ENCODE measurements at places on chromosomes 2 and 18.

- DNase-seq: no peak
These were observed 1042.2 kb upstream of the CNTNAP5 start for GRCh38 chr2:122982936-122983335.

- DNase-seq: no peak
These were observed 159.4 kb downstream of the UBE2E3 start for GRCh38 chr2:181139831-181140230.

DNA sequence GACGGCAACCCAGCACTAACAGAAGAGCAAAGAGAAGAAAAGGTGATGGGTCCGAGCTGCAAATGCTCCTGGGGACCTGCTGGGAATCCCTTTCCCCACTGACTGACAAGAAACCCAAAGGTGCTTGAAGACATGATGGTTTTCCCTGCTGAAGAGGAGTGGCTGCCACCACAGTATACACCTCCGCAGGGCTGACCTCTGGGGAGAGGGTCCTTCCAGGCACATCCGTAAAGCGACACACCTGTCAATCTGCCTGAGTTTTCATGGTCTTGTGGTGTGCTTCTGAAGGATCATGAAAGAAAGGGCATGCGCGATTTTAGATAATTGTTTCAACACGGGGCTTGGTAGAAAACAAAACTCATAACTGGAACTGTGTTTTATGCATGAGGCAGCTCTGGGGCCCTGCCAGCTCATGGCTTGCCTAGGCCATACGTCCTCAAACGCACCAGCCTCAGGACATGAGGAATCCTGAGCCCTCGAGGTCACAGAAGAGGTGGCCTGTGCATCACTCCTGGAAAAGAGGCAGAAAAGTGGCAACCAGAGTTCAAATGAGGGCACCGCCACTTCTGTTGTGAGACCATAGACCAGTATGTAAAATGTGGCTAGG is 51.8 kb downstream of the SERTAD2 start:
- DNase-seq: no peak

DNA sequence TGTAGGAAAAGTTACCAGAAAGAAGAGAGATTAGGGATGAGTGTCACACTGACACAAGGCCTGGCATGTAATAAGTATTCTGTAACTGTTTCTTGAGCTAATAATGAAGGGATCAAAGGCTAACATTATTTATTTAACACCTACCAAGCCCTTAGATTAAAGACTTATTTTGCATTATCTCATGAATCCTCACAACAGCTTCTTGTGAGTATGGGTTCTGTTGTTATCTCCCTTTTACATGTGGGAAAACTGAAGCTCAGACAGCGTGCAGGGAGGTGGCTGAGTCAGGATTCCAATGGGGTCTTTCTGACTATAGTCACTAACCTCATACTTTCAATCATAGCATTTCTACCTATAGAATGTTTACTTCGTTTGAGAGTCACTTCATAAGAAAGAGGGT is 79.0 kb upstream of the PROKR1 start:
- DNase-seq: no peak

GRCh38 chr18:36572135-36572856 is 256.5 kb downstream of the TPGS2 start:
- DNase-seq: no peak

DNA sequence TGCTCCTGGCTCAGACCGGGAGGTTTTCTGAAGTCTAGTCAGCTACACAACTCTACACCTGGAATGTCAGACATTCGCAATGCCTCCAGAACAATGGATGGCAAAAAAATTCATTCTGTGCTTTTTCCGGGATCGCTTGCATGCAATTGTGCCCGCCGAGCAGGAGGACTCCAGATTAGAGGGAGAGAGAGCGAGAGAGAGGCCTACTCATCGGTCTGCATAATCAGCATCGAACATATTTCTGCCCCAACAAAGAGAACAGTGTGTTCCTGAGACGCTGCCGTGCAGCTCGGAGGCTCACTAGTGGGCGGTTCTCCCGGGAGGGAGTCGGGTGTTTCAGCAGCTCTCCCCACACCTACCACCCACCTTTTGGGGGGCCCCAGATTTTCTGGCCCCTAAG is 117.1 kb downstream of the KLHL29 start:
- DNase-seq: no peak

DNA sequence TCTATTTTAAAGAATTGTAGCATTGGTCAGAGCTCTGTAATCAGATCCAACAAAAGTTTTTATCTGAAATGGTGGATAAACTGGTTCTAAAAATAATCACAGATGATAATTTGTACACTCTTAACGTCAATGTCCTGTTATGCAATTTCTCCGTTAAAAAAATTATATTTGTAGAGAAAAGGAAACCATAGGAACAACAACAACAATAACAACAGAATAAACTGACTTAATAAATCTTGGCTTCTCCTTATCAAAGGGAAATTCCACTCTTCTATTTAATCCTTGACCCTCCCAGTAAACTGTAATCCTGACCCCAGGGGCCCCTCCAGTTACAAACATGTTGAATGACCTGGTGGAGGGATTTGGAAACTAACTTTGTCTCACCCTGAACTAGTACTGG is 78.6 kb upstream of the ZFP36L2 start:
- peak; percentile 64 for DNase-seq

DNA sequence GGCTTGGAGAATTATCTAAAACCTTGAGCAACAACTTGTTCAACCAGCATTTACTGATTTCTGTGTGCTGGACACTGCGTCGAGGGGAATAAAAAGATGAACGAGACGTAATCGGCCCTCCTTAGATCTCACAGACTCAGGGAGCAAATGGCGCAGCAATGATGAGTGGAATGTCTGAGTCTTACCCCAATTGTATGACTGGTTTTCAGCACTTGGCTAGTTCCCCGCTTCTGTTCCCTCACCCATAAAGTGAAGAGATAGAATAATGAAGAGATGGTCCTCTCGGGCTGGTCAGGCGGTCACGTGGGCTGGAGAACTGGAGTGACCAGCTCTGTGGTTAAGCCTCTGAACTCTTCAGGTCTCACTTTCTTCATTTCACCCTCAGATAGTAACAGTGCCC is 17.3 kb upstream of the GATA6 start:
- DNase-seq: no peak

- DNase-seq: no peak
These were observed 16.1 kb upstream of the ZNF236 start for GRCh38 chr18:76806301-76806700.

DNA sequence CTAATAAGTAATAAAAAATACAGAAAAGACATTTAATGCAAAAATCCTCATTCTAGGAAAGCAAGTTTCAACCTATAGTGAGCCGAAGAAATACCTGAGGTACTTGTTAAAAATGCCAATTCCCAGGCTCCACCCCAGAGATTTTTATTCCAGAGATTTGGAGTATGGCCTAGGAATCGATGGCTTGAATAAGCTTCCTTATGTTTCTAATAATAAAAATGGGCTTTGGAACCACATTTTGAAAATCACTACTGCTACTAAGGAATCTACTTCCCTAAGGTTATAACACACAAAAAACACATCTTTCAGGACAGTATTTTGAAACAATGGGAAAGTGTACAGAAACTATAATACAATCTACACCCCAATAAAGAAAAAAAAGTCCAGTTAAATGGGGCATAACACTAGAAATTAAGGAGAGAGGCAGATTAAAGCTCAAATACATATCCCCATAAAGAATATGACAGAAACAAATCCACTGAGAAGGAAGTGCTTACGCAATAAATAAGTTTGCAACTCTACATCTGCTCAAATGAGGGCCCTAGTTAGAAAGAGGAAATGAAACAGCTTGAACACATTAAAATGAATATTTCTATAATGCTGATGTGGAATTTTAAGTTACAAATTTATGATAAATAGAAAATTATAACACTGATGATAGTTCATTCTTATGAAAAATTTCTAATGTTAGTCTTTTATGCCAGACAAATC is 103.7 kb downstream of the EPB41L3 start:
- no peak for DNase-seq

DNA sequence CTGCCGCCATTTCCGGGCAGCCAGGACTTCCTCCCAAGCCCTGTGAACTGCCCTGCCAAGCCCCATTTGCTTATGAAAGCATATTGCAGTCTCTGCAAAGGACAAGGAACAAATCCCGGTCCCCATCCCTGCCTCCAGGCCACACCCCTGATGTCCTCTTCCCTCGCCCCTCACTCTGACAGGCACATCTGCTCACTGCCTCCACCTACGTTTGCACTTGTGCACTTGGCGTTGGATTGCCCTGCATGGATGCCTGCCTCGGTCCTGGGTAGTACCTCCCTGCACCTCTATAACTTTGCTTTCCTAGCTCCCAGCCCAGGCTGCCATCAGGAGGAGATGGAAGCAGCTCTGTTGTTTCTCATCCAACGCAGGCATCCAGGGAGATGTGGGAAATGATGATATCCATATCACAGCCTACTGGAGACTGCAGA is 19.6 kb upstream of the RPL31 start:
- no peak for DNase-seq

DNA sequence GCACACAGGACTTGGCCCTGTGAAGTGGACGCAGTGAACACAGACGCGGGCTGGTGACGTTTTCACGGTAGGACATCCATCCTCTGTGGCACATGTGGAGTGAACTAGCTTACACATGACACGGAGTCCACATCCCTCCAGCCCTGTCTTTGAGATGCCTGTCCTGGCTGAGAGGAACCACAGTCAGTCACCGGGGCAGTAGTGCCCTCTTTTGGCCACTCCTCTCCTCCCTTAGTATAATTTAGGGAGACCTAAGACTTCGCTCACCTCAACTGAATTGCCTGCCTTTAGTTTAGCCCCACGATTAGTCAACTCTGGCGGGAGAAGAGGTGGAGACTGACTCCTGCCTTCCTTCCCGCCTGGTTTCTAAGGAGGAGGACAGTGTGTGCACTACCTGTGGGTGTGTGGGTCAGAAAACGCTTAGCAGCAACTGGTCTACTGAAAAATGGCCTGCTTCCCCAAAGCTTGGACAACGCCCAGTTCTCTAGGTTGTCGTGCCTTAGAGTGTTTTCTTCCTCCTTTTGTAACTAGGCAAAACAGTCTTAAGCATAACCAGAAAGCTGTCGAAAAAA is 70.6 kb downstream of the MBP start:
- DNase-seq: no peak

GRCh38 chr2:106115250-106115649 is 78.9 kb downstream of the UXS1 start:
- no peak for DNase-seq

DNA sequence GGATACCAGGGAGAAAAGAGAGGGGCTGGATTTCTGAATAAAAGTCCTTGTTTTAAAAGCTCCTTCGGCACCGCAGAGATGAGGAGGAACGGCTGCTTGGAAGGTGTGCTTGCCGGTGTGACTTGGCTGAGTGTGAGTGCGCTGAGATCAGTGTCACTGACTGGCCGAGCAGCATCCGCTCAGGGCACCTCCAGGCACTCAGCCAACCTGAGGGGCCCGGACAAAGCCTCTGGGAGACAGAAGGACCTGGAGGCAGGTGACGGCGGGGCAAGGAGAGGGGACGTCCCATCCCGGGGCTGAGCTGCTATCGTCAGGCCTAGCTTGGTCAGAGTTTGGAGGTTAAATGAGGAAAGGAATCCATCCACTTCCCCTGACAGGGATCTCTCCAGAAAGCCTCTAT is 16.8 kb upstream of the ALLC start:
- no peak for DNase-seq

DNA sequence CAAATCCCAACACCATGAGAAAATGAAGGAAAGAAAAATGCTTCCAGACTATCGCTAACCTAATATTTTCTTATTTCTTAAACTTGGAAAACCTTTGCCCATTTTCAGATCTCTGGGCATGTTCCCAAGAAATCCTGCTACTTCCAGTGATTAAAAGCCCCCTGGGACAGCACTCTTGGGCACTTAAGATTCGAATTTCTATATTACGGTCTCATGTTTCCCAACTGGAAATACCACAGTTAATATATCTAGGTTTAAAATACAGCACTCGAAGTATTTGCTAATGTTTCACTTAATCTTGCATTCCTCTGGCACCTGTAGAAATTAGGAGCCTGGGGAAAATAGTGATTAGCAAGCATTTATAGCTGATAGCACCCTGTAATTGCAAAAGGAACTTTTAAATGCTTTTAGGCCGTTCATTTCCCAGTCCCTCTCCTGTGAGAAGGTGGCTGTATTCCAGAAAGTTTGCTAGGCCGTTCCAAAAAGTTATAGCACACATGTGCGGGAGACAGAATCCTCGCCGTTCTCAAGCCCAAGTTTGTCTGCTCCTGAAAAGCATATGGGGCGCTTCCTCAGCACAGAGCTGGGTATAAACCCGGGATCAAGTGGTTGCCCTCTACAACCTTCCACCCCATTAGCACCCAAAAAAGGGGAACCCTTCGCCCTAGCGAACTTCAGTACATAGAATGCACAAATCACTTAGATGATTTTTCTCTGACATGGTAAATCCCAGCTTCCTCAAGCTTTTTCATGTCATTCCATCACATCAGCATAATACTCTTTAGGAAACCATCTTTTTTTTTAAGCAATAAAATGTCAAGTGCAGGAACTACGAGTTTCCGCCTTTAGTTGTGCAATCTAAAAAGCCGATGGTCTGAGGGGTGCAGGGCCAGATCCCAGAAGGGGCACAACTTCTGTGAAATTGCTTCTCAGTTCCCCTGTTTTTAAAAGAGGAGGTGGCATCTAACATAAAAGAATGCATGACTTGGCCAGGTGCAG is 60.6 kb downstream of the DIPK1C start:
- DNase-seq: no peak

GRCh38 chr18:23033056-23033455 is 99.9 kb downstream of the RBBP8 start:
- no peak for DNase-seq

DNA sequence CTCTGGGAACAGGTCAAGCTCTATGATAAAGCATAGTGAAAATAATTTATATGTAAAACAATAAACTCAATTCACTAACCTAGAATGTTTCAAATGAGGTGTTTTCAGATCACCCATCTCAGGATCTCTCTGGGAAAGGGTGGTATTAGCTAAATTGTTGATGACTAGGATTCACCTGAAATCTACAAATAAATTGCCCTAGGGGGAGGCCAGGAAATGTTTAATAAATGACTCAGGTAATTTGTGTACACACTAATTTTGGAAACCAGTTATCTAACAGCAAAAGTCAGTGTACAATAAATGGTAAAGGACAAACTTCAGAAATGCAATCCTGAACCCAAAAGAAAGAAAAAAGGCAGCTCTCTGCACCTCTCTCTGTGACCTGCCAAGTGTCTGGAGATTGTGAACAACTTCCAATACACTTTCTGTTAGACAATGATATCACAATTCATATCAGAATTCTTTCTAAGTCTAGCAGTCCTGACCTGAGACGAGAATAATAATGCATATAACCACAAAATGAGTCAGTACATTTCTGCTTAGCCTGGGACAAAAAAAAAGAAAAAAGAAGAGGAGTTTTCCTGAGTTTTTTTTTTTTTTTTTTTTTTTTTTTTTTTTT is 760.0 kb downstream of the EPHA4 start:
- DNase-seq: no peak

DNA sequence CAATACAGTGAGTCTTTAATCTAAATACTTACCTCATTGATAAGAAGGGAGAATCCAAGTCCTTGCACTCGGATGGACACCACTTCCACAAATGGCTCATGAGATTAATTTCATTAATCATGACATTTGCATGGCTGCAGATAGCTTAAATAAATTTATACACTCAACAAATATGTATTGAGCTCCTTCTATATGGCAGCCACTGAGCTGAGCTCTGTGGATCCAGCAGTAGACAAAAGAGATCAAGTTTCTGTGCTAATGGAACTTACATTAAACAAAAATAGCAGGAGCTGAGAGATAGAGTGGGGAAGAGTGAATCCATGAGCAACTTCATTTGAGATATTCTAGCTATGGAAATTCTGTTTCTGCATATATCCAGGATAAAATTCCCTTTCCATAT is 44.4 kb downstream of the RAB27B start:
- DNase-seq: no peak

All from uterus (tissue), 4 donors.